ENCODE measurements at places on chromosomes 5 and 9.

DNA sequence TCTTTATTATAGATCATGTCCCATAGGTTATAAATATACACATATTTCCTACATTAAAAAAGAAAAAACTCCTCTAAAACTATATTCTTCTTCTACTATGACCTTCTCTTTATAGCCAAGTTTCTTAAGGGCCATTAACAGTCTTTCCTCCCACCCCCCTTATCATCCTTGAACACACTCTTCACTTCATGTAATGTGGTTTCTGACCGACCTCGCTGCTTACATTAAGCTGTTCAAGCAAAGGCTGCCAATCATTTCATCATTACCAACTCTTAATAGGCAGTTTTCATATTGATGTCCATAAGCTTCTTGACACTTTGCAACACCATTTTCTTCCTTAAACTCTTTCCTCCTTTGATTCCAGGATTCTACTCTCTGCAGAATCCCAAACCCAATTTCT lies 283.0 kb upstream of the PCSK5 start:
- no peak for DNase-seq

DNA sequence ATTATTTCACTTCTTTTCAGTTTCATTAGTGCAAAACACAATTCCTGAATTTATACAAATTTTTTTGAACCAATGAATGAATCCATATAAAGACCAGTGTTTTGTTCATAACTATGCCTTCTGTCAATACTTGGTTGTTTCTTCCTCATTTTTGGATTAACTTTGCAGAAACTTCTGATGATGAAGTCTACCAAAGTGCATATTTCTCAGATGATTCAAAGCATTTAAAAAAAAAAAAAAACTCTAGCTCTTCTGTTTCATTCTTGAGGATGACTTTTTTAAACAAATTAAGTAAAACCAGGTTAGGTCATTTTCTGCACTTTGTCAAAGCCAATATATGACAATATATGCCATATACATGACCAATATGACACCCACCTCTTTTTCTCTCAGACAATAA lies 92.6 kb downstream of the CHSY3 start:
- no peak for DNase-seq

DNA sequence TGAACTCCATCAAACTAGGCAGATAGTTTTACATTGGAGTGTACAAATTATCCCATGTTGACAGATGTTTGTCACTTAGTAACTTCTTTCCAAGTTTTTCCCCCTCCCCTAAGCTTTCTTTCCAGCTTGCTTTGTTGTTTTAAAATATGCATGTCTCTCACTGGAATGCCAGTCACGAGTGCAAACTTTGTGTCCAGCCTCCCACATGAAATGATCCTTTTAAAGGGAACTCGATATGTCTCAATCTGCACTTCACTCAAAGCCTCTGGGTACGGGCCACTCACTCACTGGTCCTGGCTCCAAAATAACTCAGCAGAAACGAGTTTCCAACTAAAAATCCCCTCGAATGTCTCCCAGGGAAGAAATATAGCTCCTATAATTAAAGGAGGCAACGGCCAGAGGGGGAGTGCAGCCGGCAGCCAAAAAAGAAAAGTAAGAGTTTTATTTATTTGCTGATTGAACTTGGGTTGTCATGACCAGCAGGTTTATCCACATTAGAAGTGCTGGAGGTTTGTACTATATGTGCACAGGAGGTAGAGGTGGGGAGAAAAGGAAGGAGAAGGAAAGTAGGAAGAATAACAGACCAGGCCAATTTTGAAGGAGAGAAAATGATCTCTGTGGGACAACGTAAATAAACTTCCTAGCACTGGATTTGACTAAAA lies 17.5 kb downstream of the NR2F1 start:
- no peak for DNase-seq

DNA sequence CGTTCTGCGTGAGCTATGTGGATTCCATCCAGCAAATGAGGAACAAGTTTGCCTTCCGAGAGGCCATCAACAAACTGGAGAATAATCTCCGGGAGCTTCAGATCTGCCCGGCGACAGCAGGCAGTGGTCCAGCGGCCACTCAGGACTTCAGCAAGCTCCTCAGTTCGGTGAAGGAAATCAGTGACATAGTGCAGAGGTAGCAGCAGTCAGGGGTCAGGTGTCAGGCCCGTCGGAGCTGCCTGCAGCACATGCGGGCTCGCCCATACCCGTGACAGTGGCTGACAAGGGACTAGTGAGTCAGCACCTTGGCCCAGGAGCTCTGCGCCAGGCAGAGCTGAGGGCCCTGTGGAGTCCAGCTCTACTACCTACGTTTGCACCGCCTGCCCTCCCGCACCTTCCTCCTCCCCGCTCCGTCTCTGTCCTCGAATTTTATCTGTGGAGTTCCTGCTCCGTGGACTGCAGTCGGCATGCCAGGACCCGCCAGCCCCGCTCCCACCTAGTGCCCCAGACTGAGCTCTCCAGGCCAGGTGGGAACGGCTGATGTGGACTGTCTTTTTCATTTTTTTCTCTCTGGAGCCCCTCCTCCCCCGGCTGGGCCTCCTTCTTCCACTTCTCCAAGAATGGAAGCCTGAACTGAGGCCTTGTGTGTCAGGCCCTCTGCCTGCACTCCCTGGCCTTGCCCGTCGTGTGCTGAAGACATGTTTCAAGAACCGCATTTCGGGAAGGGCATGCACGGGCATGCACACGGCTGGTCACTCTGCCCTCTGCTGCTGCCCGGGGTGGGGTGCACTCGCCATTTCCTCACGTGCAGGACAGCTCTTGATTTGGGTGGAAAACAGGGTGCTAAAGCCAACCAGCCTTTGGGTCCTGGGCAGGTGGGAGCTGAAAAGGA lies 10.9 kb downstream of the QRFP start:
- no peak for DNase-seq

DNA sequence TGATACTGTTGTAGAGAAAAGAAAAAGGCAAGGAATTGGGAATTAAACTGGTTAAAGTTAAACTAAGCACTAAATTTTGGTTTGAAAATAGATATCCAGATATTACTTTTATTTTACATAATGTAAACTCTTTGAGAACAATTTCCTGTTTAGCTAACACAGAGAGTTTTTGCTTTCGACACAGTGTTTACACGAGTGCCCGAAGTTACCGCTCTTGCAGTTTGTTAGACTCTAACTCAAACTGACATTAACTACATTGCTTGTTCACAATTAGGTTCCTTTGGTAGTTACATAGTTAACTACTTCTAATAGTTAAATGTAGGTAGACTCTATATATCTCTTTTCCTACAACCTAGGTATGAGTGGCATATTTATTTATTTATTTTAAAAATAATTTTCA lies 117.1 kb upstream of the CHD1 start:
- DNase-seq, result no peak

- DNase-seq, result no peak
These were observed 309.9 kb downstream of the MAT2B start for GRCh38 chr5:163815240-163815791.

DNA sequence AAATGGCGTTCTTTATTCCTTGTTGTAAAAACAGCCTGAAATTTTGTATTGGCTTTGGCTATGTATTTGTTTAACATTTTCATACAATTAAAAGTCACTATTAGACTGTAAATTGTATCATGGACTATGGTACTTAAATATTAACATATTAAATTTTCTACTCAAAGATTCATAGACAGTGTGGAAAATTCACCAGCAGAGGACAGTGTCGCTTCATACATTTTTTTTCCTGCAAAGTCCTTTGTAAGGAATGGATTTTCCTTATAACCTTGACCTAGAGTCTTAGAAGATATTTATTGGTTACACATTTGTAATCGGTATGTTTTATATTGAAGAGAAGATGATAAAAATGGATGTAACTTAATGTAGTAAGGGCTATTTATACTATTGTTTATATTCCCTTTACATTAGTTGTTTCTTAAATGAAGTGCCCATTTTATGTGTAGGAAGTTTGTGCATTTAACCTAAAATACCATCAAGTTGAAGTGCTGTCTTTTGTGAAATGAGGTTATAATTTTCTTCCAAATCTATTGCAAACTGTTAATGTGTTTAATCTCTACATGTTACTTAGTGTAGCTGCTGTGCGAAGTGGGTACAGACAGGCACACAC lies 150.1 kb downstream of the KDM4C start:
- no peak for DNase-seq

GRCh38 chr5:99058466-99058865 lies 129.7 kb upstream of the CHD1 start:
- no peak for DNase-seq

DNA sequence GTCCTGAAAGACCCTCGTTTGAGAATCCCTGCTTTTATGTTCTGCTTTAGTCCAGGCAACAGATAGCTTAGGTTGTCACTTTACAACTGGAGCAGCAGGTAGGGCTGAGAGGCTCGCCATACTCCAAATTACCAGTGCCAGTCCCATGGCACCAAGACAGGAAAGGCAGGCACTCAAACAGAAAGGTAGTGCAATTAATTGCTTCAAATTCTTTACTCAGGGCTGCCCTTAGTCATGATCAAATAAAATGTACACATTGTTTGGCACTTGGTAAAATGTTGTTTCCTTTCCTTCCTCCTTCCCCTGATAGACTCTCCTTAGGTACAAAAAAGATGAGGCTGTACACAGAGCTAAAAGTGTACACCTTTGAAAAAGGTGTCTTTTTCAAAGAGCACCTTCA lies 115.8 kb upstream of the CCDC152 start:
- DNase-seq, result no peak

DNA sequence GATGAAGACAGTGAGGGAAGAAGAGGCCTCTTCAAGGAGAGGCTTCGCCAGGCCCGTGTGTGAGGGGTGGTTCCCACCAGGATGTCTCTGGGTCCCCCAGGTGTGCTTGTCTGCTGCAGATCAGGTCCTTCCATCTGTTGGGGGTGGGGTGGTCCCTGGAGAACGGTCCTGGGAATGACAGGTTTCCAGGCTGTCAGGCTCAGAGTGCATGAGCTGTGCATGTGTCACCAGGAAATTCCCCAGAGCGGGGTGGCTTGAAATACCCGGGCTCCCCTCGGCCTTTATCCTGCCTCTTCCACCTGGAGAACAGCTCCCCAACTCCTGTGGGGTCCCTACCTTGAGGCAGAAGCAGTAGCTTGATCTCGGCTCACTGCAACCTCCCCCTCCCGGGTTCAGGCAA lies 118.8 kb downstream of the GAPVD1 start:
- DNase-seq, result no peak

- DNase-seq, result no peak
These were observed 205.7 kb downstream of the ADAMTS12 start for GRCh38 chr5:33685873-33686755.

DNA sequence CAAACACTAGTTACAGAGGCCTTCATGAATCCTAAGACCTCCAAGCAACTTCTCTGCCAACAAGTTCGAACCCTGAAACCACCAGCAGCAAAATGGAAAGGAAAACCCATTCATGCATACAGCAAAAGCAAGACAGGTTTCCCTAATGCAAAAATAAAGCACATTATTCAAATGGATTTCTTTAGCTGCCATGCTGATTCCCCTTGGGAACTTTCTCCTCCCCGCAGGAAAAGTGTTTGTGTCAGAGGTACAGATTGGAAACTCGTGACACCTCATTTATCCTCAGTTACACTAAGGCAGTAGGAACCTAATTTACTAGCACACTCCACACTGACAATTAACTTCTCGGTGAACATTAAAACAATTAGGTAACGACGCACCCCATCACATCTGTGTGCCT lies 63.4 kb downstream of the TLE1 start:
- DNase-seq, result no peak

Measured in natural killer cell treated with Interleukin-12 subunit alpha and Interleukin-12 subunit beta and Interleukin-15 and Interleukin-18, amount 100 ng/mL, for 72 hours (primary cell).